ENCODE measurements at places on chromosomes 6 and 20. TPM values are rescaled to one million over a fixed set of nuclear protein-coding genes. Genes with fewer than 3 reads are reported as not detected.

DNA sequence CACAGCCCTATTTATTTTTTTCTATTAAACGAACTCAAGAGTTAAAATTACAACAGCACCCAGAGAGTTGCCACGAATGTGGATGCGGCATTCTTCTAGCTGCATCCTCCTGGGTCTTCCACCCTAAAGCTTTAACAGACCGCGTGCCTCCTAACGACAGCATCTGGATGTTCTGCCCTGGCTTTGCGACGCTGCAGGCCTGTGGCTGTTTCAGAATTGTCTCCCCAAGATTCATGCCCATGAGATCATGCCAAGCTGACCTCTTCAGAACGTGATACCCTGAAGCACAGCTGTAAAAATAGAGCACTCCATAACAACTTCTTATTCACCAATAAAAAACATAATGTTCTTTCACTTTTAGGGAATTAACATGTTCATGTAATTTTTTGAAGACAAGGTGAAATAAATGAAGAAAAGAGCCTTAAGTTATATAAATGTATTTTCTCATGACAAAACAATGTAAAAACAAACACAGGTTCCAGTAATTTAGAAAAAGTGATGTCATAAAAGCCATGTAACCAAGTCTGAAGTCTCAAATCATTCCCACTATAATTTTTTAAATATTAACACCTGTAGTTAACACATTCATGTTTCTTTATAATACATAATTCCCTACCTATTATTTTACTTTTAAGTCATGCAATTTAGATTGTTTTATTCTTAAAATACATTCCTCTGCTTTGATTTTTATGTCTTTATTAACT lies 26.5 kb downstream of the HIVEP2 start:
- DNase-seq: no peak

Gene WFDC6
- not detected for total RNA-seq

- no peak for DNase-seq
Measured at GRCh38 chr6:51541847-51542246, 545.6 kb downstream of the PKHD1 start.

- no peak for DNase-seq
Measured at GRCh38 chr6:55495277-55495676, 83.7 kb downstream of the HMGCLL1 start.

- DNase-seq: no peak
Measured at GRCh38 chr6:15479761-15480160, 183.1 kb downstream of the DTNBP1 start.

DNA sequence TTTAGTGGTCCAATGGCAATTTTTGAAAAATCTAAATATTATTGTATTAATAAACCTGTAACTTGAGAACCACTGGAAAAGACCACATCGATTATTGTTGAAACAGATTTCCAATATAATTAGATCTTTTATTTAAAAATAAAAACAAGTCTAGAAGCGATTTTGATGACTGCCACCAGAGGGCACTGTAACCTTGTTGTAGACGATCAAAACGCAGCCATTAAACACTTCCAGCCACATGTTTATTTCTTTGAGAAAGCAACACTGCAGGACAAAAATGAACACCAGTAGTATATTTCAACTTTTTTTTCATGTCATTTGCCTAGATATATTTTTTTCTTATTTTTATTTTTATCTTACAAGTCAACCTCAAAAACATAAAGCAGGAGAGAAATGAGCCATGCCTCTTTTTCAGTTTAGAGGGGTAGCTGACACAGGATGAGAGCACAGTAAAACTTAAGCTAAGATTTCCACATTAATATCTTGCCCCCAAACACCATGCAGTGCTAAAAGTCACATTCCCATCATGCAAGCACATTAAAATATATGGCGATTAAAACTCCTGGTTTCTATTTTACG lies 115.4 kb downstream of the OPRM1 start:
- peak; percentile 68 for DNase-seq

Gene ADGRF5
- total RNA-seq: not detected

DNA sequence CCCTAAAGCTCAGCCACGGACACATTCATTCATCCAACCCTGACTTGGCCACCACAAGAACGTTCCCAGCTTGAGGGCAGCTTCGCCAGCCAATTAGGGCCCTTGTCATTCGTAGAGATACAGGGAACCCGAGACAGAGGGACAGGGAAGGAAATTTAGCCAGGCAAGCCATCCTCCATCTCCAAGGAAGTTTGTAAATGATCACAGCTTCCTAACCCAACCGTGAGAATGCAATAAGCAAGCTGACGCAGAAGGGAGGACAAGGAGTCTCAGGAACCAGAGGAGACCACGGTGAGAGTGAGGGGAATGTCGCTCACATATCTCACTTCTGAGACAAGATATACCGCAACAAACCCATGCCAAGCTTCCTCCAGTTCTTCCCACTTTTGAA lies 1.4 kb downstream of the TRAM2 start:
- no peak for DNase-seq

Gene TRIM15
- not detected for total RNA-seq

DNA sequence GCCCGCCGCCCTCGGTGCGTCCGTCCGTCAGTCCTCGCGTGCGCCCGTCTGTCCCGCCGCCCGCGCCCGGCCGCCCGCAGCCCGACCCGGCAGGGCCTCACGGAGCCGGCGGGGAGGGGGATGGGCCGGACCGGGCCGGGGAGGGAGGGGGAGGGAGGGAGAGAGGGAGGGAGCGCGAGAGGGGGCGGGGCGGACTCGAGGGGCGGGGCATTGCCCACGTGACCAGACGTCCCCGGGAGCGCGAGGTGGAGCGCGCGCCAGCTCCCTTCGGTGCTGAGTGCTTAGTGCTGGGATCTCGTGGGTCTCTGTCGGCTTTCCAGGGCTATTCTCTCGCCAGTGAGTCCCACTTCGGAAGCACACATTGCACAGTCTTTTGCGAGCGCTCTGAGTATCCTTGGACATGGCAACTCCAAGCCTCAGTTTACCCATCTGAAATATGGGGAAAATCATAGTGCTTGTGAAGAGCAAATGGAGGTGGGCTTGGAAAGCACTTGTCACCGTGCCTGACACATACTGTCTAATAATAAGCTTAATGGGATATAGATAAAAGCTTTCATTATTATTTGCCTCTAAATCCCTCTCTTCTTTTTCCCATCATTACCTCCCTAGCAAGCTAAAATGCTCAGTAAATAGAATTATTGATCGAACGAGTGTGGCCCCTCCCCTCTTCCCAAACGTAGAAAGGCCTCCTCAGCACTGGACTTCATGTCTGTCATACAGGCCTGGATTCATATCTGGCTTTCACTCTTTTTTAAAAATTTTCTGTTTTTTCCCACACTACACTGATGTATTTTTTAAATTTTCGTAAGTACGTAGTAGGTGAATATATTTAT lies at the start of gene NCOA6:
TSS of gene NCOA6 (minus strand) at position 122 of the 833 bp plus-strand sequence. CDS start 43,296 bp downstream, outside the sequence.
- DNase-seq: peak; percentile 74

- no peak for DNase-seq
Measured at GRCh38 chr20:41468994-41469600, 102.5 kb upstream of the EMILIN3 start.

GRCh38 chr6:169026175-169026574 lies 227.5 kb downstream of the THBS2 start:
- DNase-seq: no peak

DNA sequence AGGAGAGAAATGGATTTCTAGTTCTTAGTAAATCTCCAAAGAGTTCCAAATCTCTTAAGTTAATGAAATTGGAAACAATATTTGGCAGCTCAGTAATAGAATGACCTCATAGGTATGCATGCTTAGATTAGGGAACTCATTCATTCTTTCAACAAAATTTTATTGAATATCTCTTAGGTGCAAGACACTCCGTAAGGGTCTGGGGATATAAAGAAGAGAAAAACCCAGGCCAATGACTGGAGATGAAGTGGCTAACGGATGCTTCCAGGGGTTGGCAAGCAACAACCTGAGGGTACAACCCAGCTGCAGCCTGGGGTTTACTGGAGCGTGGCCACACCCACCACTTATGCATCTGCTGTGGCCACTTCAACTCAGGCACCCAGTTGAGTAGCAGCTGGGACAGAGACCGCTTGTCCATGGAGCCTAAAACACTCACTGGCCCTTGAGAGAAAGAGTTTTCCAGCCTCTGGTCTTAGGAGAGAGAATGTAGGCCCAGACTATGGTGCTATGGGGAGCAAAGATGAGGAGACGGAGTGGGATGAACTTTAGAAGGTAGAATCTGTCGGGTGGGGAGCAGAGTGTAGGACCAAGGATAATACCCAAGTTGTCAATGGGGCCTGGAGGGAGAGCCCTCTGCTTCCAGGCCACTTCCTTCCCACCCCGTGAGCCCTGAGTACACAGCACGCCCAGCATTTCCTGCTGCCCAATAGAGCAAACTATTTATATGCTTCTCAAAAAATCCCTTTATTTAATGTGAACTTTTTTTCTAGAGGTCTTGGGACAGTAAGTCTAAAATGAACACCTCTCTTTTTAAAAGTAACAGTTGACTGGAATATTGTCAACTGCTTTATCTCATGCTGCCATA lies 46.8 kb upstream of the PXDC1 start:
- DNase-seq: no peak

- DNase-seq: no peak
Measured at GRCh38 chr20:49680484-49680883, 33.2 kb downstream of the B4GALT5 start.

DNA sequence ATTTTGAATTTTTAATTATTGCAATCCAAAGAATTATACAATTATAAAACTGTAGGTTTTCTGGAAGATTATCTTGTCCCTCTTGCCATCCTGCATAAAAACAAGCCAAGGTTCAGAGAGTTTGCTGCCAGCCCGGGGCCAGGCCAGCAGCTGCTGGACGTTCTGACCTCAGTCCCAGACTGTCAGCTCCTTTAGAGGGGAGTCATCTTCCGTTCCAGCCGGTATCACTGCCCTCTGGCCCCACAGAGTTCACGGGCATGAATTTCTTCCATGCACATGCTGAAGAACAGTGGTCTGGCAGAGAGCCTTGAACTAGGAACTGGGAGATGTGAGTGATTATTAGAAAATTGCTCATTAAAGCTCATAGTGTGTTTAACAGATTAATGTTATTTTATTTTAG lies 130.4 kb upstream of the QKI start:
- no peak for DNase-seq

GRCh38 chr6:146679386-146679785 lies 80.6 kb downstream of the ADGB start:
- no peak for DNase-seq

DNA sequence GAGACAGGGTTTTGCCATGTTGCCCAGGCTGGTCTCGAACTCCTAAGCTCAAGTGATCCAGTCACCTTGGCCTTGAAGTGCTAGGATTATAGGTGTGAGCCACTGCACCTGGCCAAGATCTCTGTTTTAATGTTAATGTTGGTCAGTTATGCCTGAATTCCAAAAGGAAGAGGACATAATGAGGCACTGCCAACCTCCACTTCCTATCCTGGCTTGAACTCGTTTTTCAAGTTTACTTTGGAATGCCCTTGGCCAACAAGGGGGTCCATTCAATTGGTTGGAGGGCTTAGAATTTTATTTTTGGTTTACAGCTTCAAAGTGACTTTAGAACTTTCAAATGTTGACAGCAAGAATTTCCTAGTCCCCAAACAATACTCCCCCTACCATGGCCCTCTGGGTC lies 29.8 kb downstream of the DNAAF9 start:
- no peak for DNase-seq

- no peak for DNase-seq
Measured at GRCh38 chr6:53894091-53894490, 99.3 kb downstream of the LRRC1 start.
